ENCODE measurements at places on chromosomes 3 and 15.

- peak; percentile 77 for DNase-seq
Measured at GRCh38 chr15:77107531-77108355, 36.8 kb upstream of the TSPAN3 start.

DNA sequence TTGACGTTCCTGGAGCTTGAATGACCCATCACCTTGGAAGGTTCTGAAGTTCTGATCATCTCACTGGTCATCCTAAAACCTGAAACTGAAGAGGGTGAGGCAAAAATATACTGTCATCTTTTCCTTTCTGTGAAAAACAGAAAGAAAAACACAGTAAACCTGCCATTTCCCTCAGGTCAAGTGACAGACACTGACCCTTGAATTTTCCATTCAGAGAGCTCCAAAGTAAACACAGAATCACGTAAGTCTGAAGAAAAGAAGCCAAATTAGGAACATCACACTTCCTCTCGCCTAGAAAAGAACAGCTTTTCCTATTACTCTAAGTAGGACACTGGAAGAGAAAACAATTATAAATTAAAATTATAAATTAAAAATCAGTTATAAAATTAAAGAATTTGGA is 78.7 kb upstream of the TGFBR2 start:
- no peak for DNase-seq

DNA sequence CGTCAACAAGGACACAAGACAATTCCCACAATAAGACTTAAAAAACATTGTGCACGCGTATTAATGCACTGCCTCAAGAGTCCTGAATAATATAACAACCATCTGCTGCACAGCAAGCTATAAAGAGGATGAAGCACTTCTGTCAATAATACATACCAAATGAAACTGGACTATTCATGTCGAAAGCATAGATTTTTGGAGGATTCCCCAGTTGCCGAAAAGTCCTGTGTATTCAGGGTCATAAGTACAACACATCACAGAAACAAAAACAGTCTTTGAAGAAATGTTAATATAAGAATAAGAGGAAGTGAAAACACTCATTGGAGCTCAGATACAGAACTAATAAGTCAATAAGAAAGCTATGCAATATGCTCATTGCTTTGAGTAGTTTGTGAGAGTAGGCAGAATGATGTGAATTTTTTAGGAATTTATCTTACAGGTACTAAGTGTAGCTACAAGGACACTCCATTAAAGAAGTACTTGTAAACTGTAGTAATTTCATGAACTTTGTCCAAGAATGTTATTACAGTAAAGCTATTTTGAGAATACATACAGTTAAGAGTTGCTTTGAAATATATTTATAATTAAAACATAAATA is 31.6 kb downstream of the CBLB start:
- DNase-seq: no peak

GRCh38 chr3:126578702-126579101 is 20.0 kb upstream of the C3orf22 start:
- DNase-seq: no peak

DNA sequence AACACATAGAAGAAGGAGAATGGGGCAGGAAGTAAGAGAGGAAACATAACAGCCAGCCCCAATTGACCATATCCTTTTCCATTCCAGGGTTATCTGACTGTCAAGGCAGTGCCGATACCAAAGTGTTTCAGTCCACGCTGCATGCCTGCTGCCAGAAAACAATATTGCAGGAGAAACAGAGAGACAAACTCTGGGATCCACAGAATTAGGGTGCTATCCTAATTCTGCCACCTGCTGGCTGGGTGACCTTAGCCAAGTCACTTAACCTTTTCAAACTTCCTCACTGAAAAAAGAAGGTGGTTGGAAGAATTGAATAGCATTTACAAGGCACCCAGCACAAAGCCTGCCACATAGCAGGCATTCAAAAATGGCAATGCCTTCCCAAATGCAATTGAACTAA is 32.0 kb downstream of the GLB1 start:
- DNase-seq: no peak

DNA sequence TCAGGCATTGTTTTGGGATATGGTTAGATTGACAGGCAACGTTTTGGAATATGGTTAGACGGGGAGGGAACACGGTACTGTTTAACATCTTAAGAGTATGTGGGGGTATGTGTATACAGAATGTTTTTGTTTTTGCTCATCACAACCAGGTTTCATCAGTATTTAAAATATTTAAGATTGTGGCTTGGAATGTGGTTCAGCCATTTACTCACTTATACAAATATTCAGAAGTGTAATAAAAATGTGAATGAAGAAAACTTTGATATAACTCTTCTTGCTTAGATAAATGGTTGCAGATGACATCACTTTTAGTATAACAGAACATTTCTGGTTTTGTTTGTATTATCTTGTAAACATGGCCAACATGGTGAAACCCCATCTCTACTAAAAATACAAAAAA is 3.9 kb upstream of the PAK2 start:
- DNase-seq: no peak

DNA sequence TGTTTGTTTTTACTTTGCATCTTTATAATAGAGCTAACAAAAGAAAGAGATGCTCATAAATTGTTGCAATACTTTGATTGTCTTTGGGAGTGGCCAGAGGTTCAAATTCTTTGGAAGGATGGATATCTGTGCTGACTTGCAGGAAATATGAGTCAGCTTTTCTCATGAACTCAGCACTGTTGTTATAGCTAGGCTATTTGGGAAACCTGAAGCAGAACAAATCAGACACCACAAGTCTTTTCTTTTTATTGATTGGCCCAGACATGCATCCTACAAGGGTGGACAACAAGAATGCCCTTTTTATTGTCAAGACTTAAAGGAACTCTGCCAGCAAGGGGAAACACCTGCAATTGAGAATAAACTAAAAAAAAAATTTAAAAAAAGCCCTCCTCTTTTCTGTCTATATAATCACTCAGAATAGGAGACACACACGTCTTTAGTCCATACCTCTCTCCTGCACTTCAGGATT is 4.6 kb upstream of the DENND4A start:
- no peak for DNase-seq

DNA sequence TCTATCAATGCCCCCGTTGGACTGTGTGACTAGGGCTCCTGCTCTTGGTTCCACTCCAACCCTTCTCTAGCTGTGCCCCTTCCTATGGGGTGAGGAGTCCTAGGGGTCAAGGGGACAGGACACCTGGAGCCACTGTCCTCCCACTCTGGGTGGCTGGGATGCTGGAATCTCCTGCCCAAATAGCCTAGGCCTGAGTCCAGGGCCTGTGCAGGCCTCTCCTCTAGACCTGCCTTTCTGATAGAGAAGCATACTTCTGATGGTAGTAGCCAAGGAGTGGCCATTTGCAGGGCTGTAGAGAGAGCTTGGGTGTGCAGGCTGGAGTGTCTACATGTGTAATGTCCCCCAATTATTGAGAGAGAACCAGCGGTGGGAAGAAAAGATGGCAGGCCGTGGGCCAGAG is 54.2 kb downstream of the ITGA11 start:
- DNase-seq: no peak

- DNase-seq: peak; percentile 31
Measured at GRCh38 chr15:72474466-72474911, 359 bp downstream of the ARIH1 start.

DNA sequence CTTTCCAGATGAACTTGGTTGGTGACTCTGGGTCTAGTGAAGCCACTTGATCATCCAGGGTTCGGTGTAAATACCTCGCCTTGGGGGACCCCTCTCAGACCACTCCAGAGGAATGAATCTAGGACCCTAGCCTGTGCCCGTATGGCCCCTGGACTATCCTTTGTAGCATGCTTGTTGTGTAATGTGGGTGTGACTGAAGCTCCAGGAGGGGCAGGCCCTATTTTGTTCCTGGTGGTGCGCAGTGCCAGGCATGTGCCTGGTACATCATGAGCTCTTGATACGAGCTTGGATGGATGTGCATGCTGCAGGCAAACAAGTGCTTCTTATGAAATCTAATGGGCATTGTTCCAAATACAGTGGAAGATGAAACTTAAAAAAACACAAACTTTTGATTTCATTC is 82.8 kb downstream of the EBLN2 start:
- no peak for DNase-seq

- DNase-seq: peak; percentile 80
Measured at GRCh38 chr15:73838831-73839426, 34.4 kb upstream of the TBC1D21 start.

DNA sequence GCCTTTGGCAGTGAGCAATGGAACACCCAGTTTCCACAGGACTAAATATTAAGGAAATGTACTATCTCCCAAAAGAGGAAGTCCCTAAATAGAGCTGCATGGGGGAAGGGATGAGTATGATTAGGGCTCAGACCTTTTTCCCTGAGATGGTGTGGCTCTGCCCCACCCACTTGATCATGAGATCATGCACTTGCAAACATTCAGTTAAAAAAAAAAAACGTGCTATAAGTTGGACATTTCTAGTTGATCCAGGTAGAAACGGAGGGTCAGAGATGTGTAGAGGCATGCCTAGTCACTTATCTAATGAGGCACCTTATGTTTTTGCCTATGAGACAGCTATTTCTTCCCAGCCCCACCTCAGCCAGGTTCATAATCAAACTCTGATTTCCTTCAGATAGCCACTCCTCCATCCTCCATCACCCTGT is 24.5 kb upstream of the SSR3 start:
- no peak for DNase-seq

DNA sequence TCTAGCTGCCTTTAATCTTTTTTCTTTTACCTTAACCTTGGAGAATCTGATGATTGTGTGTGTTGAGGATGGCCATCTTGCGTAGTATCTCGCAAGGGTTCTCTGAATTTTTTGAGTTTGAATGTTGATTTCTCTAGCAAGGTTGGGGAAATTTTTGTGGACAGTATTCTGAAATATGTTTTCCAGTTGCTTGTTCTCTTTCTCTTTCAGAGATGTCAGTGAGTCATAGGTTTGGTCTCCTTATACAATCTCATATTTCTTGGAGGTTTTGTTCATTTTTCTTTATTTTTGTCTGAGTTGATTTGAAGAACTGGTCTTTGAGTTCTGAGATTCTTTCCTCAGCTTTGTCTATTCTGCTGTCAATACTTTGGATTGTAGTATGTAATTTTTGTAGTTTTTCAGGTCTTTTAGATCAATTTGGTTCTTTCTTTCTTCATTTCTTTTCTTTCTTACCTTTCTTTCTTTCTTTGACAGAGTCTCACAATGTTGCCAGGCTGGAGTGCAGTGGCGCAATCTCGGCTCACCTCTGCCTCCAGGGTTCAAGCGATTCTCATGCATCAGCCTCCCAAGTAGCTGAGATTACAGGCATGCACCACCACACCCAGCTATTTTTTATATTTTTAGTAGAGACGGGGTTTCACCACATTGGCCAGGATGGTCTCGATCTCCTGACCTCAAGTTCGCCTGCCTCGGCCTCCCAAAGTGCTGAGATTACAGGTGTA is 366.4 kb upstream of the RASGRP1 start:
- DNase-seq: no peak

DNA sequence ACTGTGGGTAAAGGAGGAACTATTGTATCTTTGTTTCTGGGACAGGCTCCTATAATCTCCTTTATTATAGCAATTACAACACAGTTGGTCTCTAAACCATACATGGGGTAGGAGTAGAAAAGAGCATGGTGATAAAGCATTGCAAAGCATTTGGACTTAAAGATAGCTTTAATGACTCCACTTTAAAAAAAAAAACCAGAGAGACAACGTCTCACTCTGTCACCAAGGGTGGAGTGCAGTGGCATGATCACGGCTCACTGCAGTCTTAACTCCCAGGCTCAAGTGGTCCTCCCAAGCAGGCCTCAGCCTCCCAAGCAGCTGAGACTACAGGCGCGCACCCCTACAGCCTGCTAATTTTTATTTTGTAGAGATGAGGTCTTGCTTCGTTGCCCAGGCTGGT is 68.2 kb downstream of the DENND4A start:
- no peak for DNase-seq

DNA sequence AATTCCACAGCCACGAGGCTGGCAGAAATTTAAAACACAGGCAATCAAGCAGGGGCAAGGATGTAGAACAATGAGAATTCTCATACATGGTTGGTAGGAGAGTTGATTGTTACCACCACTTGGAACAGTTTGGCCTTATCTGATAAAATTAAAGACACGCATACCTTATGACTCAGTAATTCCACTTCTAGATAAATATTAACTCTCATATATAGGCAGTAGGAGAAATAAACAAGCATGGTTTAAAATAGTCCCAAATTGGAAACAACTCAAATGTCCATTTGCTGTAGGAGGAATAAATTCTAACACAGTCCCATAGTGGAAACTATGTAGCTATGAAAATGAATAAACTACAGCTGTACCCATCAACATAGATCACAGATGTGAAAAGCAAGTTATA is 42.3 kb upstream of the USP3 start:
- DNase-seq: no peak

DNA sequence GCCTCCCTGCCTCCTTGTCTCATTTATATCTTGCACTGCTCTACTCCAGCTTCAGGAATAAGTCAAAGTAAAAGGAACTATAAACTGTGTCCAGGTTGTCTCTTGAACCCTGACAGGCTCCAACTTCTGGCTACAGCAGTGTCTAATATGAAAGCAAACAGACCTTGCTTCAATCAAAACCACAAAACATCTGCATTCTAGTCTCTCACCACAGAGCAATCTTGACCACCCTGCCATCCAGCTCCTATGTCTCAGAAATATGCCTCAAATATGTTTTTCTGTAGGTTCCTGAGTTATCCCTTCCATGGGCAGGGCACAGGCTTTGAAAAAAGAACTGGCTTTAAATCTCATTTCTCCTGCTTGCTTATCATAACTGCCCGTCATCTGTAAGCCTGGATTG is 13.0 kb upstream of the RAMAC start:
- no peak for DNase-seq

- DNase-seq: no peak
Measured at GRCh38 chr3:130969621-130970020, 57.0 kb downstream of the ASTE1 start.

DNA sequence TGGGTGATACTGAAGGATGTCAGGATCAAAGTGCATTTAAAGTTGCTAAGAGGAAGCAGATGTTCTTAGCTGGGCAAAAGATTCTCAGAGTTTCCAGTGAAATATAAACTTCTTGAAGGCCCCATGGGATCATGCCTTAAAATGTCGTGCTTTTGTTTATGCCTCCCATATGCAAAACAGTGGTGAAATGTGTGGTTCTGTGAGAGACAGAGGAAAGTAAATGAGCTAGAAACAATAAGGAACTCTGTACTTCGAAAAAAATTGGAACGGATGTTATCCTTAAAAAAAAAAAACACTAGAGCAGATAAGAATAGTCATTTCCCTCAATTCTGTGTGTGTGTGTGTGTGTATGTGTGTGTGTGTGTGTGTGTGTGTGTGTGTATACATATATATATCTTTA is 497.0 kb upstream of the TBL1XR1 start:
- no peak for DNase-seq
